ENCODE measurements at places on chromosomes 13 and 19.

DNA sequence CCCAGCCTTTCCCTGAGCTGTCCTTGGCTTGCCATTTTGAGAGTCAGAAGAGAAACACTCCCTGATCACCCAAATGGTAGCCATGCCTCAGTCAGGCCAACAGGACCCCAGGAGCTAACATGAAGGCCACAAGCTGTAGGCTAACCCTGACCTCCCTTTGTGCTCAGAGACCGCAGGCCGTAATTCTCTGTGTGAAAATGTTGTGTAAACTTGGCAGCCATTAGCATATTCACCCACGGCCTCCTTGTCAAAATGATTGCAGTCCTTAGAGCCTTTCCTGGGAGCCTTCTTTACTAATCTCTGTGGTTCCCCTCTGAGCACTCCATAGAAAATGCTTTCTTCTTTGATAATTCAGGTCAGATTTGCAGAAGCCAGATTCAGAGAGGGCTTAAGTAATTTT is 418.9 kb downstream of the COG6 start:
- no peak for DNase-seq

- DNase-seq: peak; percentile 88
Observed at GRCh38 chr19:56321989-56322440, 7.4 kb upstream of the ZSCAN5A start.

GRCh38 chr19:31119951-31120690 is 229.1 kb downstream of the TSHZ3 start:
- DNase-seq: no peak

GRCh38 chr13:32822771-32823170 is 193.5 kb upstream of the KL start:
- no peak for DNase-seq

GRCh38 chr13:31200637-31200971 is 829 bp downstream of the B3GLCT start:
- DNase-seq: peak; percentile 3

DNA sequence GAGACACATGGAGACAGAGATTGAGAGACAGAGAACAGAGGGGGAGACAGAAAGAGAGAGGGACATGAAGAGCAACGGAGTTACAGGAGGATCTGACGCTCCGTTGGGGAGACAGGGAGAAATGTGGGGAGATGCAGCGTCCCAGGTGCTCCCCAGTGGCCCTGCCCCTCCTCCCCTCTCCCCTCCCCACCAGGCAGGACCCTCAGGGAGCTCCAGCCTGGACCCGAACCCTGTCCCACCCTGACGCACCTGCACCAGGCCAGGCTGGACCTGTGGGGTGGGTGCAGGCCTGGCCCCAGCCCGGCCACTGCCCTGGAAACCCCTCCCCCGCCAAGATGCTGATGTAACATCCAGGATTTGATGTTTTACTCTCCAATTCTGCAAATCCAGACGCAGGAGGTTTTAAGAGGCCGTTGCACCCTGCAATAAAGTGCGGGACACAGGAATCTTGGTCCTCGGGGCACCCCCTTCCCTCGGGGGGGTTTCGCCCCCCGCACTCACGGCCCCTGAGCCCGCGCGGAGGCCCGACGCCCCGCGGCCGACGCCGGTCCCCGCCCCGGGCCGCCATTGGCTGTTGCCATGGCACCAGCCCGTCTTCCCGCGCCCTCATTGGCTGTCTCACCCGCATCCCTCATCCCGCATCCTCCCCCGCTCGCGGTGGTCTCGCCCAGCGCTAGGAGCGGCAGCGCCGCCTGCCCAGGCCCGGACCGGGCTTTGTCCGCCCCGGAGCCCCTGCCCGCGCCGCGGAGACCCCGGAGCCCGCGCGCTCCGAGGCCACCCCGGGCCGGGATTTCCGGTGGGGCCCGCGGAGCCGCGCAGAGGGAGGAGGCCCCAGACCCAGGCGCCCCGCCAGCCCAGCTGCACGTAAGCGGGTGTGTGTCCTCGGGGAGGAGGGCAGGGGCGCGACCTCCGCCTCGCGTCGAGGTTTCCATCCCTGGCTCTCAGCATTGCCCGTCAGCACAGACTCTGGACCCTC is at the start of gene APC2:
Gene APC2 (plus strand): TSS at position 655 of the 976 bp plus-strand sequence. CDS start 2,881 bp downstream, outside the sequence.
- no peak for DNase-seq

GRCh38 chr19:58154679-58155648 is 4.4 kb upstream of the ZNF329 start:
- peak; percentile 89 for DNase-seq

DNA sequence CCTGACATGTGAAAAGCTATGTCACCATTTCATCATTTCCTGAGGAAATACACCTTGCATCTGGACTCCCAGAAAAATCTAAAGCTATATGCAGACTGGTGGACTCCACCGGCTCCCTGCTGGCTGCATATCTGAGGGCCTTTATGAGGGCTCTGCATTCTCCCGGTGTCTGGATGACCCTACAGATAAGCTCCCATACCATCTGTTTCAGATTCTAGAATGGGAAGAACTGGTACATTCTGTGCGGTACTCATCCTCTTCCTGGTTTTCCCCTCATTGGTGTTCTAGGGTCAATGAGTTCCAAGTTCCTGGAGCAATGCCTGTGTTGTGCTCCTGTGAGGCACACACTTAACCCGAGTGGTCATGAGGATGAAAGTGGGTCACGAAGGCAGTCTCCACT is 60.4 kb downstream of the COL4A1 start:
- no peak for DNase-seq

GRCh38 chr19:42330241-42330711 is 4.8 kb downstream of the MEGF8 start:
- no peak for DNase-seq

DNA sequence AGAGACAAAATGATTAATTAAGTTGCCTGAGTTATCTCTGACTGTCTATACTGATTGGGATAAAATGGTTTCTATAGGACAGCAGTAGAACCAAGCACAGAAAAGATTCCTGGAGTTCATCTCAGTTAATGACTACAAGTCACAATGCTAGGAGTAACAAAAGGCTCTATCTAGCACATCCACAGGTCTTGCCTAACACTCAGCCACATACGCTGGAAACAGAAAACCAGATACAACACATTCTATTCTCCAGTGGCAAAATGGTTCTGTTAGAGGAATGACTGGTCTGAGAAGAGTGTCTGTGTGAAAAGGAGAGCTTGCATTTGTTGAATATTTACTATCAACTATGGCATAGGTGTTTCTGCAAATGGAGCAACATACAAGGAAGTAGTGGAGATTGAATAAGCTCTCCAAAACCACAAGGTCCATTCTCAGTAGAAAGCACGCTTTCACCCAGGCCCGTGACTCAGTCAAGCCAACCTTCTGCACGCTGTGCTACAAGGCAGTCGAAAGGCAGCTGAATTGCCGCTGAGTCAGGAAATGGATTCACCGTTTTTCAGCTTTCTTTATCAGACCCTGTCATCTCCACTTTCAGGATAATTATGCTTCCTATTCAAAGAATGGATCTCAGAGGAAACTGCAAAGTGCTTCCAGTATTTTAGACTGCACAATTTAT is 761.5 kb downstream of the EFNB2 start:
- no peak for DNase-seq

DNA sequence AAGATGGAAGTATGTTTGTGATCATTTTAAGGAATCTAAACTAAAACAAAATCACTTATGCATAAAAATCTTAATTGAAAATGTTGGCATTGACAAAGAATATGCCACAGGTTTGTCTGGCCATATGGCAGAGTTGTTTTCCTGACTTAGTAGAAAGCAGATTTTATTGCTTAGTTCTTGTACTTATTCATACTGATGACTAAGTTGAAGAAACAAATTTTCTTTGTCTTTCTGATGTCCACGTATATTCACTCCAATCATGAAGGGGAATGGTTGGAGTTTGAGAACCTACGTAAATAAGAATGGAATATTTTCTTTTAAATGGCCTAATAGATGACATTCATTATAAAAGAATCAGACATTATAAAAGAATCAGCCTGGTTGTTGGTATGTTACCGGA is 8.0 kb upstream of the GPC6 start:
- no peak for DNase-seq

GRCh38 chr19:39498798-39499642 is at the start of gene DLL3:
DLL3 (plus strand) TSS chr19:39498947; CDS start chr19:39498975, 28 bp downstream.
- DNase-seq: peak; percentile 29

DNA sequence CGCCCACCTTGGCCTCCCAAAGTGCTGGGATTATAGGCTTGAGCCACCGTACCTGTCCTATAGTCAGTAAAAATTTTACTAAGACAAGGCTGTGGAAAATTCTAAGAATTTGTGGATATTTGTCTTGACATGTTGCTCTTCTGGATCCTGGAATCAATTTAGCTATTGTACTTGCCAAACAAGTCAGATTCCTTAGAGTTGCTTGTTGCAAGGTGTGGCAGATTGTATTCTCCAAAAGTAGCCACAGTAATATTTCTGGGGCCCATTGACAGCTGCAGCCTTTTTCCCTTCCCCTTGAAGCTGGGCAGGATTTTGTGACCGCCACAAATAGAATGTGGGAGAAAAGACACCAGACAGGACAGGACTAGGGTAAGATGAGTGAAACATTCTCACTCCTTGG is 98.8 kb upstream of the TMTC4 start:
- no peak for DNase-seq

DNA sequence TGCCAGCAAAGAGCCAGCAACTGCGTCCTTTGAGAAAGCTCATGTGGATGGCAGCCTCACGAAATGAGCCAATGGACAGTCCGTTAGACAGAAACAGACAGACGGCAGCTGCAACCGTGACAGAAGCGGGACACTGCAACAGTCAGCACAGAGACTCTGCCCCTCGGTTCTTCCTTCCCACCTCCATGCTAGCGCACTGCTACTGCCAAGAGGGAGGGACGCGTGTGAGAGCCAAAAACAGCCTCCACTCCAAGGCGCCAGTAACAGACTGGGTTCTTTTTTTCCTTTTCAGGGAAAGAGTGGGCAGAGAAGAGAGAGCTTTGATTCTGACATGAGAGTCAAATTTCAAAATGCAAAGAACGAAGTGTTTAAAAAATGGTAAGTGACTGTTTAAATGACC is 77.5 kb downstream of the SERP2 start:
- no peak for DNase-seq

- peak; percentile 85 for DNase-seq
Observed at GRCh38 chr13:51614350-51614786, 30.1 kb downstream of the WDFY2 start.

DNA sequence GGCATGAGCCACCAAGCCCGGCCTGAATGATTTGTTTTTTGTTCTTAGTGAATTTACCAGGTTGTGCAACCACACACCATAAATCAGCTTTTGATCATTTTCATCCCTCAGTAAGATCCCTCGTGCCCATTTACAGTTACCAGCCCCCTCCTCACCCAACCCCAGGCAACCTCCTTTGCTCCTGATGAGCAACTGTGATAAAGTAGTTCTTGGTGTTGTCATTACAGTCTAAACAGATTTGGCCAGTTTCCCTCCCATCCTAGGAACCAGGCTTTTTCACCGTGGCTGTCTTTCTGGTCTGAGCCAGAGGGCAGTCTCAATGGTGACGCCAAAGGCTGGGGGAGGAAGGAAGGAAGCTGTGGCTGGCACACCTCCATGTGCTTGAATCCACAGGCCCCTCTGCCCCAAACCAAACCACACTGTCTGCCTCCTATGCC is 61.2 kb upstream of the WDFY2 start:
- peak; percentile 67 for DNase-seq

DNA sequence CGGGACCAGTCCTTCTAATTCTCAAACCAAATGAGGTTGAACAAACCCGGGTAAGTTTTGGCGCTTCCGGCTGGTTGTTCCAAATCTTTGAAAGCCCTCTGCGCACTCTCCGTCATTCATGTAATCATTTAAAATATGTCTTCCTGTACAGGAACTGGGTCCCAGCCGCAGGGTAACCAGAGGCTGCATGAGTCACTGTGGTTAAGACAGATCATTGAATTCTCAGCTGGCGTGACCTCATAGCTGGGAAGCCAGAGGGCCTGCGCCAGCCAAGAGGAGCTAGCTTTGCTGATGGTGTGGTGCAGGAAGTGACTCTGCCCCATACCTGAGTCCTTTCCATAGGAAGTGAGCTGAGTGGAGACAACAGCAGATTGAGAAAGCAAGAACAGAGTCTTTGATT is 135.2 kb downstream of the TSHZ3 start:
- DNase-seq: peak; percentile 84

GRCh38 chr13:111944171-111944583 is 122.8 kb upstream of the SOX1 start:
- no peak for DNase-seq

- DNase-seq: no peak
Observed at GRCh38 chr13:62126400-62126799, 710.8 kb upstream of the PCDH20 start.

- DNase-seq: peak; percentile 25
Observed at GRCh38 chr13:77860507-77860981, 58.1 kb downstream of the EDNRB start.

Data from Kasumi-1 (cell line).